Retinal pigment epithelial cell (primary cell): ENCODE measurements at places on chromosomes 2 and 18.
A peak's percentile ranks its signal among the peaks of the same experiment; 100 is the strongest.

- DNase-seq: no peak
These were observed 7.8 kb upstream of the OR6B3 start for GRCh38 chr2:240060977-240061591.

DNA sequence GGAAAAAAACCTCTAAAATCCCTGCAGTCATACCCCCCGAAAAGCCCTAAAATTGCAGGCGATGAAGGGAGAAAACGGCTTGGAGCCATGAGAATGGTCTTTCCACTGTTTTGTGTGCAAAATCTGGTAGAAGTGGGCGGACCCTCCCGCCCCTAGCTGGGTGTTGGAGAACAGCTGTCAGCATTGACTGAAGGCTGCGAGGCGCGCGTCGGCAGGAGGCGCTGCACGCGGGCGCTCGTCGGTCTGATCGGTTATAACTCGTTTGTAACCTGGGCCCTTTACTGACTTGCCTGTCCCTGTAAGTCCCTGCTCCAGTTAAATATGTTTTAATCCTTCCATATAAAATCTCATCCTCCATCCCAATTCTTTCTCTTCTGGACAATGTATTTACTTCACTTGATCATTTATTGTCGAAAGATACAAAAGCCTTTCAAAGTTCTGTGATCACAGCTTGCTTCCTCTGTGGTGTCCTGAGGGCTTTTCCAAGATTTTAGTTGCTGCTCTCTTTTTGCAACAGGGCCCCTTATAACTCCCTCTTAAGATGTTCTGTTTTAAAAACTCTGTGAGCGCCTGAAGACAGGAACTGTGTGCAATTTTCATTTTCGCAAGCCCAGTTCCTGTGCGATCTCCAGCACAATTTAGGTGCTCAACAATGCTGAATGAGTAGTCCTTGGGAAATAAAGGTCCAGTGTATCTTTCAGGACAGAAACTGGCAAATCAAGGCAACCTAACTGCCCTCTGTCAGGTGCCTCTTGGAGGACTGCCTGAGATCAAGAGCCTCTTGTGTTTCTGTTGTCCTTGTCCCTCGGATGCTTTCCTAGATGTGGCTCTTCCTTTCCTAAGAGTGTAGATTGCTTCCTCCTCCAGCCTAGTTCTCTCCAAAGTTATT lies 918 bp upstream of the HNRNPLL start:
- DNase-seq: peak; percentile 36

DNA sequence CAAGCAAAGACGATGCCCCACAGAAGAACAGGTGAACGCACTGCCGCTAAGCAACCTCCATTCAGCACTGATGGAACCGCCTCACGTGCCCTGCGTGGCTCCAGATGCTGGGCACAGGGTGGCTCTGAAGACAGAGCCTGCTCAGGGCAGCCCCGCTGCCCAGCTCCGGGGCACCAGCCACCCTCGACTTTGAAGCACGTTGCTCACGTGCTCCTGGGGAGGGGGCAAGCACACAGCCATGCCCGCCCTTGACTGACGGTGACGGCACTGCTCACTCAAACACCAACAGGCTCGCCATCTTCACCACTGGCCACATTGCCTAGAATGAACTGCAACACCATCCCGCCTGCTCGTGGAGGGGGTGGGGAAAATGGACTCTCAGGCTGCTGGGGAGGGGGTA lies 251.3 kb downstream of the HDAC4 start:
- DNase-seq: no peak

GRCh38 chr18:80105369-80106167 lies 3.5 kb upstream of the ADNP2 start:
- no peak for DNase-seq

DNA sequence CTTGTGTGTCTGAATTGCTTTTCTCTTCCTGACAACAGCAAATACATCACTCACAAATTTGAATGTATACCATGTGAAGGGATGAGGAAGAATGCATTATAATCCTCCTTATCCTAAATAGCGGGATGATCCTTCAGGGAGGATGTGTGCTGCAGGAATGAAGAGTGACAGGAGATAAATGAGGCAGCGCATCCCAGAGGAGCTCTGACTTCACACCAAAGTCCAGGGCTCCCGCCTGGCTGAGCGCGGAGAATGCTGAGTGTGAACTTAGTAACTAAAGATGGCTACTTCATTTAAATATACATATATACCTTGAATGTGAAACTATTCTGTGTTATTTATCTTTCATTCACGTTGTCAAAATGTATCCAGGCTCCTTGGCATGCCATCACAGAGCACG lies 145.2 kb upstream of the TPO start:
- DNase-seq: no peak

- DNase-seq: no peak
These were observed 12.4 kb upstream of the CCDC88A start for GRCh38 chr2:55431982-55432627.

- DNase-seq: no peak
These were observed 244.1 kb upstream of the RBBP8 start for GRCh38 chr18:22688877-22689496.

- no peak for DNase-seq
These were observed 18.5 kb downstream of the ACKR3 start for GRCh38 chr2:236587861-236588815.

DNA sequence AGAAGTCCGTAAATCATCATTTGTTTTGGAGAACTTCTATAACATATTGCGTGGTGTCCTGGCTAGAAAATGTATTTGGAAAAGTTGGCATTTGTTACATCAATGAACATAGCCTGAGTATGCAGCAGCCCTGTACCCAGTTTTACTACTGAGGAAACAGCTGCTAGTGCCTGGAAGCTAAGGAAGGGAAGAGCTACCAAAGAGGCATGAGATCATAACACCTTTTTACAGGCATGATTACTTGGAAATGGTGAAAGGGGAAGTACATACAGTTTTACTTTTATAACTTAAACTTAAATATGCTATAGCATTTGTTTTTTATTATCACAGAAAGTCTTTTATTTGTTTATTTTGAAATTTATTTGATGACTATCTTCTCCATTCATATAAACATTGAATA lies 128.4 kb upstream of the MC4R start:
- DNase-seq: no peak

DNA sequence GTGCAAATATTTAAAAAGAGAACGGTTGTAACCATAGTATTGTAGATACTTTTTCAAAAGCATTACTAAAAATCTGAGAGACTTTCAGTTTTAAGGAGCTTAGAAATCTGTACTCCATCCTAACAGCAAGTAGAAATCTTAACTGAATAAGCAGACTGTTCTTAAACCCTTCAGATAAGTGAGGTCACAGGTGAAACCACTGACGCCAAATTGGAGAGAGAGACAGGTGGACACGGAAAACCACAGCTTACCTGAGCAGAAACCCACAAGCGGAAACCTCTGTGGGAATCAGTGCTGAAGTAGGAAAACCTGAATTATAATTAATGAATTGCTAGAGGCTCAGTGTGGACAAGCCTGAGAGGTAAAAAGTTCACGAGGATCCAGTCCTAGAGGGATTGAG lies 959.4 kb upstream of the CELF4 start:
- peak; percentile 26 for DNase-seq

DNA sequence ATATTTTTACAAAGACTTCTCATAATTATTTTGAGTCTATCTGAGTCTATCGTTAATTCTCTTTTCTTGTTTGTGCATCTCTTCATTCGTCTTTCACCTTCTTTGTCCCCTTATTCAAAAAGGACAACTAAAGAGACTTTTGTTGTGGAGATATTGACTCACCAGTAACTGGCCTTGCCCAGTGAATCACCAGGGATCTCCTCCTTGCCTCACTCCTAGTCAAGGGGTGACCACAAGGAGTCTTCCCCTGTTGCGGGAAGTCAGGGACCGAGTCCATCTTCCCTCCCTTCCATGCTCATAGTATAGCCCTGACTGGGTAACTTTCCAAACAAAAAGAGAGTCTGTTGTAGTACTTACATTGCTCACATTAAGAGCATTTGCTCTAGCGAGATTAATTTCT lies 158.9 kb downstream of the NEB start:
- DNase-seq: no peak

DNA sequence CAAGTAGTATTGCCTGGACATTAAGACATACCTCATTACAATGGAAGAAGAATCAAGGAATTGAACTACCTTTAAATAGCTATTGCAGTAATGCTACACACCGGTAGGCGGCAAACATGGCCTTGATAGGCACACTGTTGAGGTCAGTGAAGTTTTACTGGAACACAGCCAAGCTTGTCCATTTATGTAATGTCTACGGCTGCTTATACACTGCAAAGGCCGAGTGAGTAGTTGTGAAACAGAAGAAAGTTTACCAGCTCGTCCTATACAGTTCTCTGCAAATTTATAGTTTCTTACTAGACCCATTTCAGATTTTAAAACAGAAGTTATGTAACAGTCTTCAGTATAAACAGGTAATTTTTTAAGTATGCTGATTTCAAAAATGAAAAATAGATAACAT lies 38.8 kb downstream of the PPP4R1 start:
- peak; percentile 91 for DNase-seq

- DNase-seq: peak; percentile 26
These were observed 228.3 kb upstream of the SETBP1 start for GRCh38 chr18:44452346-44452745.

DNA sequence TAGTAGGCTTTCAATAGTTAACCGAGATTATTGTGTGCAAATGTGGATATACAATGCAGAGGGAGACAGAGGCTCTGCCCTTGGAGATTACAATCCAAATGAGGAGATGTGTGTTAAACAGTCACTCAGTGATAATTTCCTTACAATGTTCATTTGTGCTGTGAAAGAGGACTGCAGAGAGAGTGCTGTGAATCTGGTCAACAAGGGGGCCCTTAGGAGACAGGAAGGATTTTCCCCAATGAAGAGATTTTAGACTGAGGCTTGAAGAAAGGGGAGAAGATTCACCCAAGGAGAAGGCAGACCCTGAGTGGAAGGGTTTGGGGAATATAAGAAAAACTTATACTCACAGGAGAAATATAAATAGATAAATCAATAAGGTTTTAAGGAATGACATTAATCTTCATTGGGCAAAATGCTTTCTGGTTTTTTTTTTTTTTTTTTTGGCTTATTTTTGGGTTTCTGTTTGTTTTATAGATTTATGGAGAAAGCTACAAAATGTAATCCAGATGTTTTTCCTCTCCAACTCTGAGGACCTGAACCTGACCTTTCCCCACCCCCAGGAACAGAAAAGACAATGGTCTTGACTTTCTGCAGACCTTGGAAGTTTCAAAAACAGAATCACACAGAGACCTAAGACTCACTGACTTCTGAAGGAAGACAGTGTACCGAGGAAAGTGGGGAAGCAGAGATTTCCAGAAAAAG lies 151.3 kb upstream of the SERPINE2 start:
- no peak for DNase-seq

- no peak for DNase-seq
These were observed 14.7 kb upstream of the GCG start for GRCh38 chr2:162166745-162167144.

GRCh38 chr18:69854455-69854854 lies 93.2 kb downstream of the CD226 start:
- DNase-seq: no peak

- no peak for DNase-seq
These were observed 53.2 kb upstream of the SLC4A10 start for GRCh38 chr2:161571051-161571429.

DNA sequence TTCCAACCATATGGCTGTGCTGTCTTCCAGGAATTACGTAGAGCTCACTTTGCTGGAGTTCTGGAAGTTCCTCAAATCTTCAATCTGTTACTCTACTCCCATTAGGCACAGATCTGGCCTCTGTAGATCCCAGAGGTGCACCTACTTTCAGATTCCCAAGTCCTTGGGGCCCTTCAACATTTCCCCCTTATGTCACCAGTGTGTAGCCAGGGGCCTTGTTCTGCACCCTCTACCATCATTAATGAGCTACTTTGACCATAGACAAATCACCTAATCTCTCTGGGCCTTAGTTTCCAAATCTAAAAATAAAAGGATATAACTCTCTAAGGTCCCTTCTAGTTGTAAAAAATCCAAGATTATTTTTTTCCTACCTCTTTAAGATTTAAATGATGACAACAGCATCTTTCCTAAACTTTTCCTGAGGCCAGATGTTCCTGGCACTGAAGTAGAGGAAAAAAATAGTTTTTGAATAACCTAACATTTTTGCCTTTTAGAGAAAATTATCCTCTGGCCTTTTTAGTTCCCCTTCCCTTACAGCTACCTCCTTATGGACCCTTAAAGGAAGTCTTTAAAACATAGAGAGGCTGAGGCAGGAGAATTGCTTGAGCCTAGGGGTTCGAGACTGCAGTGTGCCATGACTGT lies 31.0 kb upstream of the WIPF1 start:
- DNase-seq: no peak

DNA sequence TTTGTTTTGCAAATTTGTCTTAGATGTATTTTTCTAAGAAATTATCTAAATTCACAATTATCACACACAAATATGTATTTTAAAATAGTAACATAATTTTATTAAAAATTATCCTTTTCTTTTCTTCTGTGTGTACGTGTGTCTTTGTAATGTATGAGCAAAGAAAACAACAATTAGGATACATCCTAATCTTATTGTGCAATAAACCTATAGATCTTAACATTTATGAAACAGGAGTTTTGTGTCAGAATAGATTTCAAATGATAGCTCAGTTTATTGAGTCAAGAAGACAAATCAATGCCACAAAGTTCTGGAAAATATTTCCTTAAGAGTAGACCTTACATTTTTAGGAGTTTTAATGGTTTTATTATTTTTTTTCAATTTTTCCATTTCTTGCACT lies 212.2 kb downstream of the KCNJ3 start:
- no peak for DNase-seq

DNA sequence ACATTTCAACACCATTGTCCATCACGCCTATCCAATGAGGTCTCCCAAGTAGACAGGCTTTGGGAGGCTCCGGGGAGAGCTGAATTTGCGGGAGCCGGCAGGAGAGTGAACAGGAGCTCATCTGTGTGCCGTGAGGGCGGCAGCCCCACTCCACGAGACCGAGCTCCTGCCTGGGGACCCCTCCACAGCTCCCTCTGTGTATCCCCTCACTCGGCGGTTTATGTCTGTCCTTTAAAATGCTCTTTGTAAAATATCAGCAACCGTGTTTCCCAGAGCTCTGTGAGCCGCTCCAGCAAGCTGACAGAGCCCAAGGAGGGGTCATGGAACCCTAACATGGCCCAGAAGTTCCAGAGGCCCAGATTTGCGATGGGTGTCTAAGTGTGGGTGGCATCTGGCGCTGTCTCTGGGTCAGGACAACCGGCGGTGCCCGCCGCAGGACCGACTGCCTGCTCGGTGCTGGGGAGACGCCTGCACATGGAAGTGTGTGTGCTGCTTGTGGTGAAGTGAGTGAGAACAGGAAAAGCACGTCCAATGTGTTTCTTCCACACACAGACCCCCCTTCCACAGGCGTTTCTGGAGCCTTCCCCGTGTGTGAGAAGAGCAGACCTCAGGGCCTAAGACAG lies 34.8 kb downstream of the SLC66A2 start:
- no peak for DNase-seq
